Glutamatergic neuron (in vitro differentiated cells): ENCODE measurements at places on chromosomes 5 and 9. TPM values are rescaled to one million over a fixed set of nuclear protein-coding genes. Genes with fewer than 3 reads are reported as not detected.
A peak's percentile ranks its signal among the peaks of the same experiment; 100 is the strongest.

The ANKRD18B gene
- total RNA-seq = 5.0 TPM

DNA sequence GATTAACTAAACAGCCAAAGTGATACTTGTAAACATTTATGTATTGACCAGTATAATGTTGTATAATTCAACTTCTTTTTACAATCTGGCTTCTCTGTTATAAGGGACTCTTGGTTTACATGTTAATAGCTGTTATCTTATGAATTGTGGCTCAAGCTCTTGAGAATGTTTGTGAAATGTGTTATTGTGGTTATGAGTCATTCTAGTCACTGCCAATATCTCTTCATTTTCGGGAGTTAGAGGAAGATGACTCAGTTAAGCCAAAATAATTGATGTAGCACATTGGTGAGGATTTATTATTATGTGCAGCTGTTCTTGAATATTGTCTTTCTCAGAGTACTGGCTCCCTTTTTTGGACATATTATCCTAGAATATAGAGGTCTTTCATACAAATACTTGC lies 655.2 kb upstream of the RIOK2 start:
- DNase-seq = no peak

The PDE4D gene
- total RNA-seq = 13.2 TPM

The NXNL2 gene
- not detected for total RNA-seq

GRCh38 chr9:99848447-99848846 lies 26.8 kb downstream of the NR4A3 start:
- no peak for DNase-seq

GRCh38 chr9:134190232-134191121 lies 26.1 kb upstream of the RNU6ATAC start:
- peak; percentile 18 for DNase-seq

The PCA3 gene
- not detected for total RNA-seq

- DNase-seq = no peak
Measured at GRCh38 chr9:130446101-130446861, 1.5 kb downstream of the ASS1 start.

DNA sequence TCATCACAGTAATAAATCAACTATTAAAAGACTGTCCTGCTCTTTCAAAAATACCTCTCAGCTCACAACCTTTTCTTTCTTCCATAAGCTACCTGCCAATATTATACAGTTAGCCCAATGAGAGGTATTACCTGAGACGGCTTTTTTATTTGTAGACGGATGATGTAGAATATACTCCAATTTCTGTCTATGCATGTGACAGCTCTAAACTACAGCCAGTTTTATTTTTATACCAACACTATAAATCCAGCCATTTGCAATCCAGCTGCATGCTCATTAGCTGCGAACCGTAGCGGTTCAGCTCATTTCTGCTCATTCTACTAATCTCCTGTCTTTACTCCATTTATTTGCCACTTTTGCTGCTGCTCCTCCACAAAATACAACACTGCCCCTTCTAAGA lies 51.2 kb downstream of the TBCA start:
- no peak for DNase-seq
